ENCODE measurements at places on chromosomes 4 and X.
A peak's percentile ranks its signal among the peaks of the same experiment; 100 is the strongest.

DNA sequence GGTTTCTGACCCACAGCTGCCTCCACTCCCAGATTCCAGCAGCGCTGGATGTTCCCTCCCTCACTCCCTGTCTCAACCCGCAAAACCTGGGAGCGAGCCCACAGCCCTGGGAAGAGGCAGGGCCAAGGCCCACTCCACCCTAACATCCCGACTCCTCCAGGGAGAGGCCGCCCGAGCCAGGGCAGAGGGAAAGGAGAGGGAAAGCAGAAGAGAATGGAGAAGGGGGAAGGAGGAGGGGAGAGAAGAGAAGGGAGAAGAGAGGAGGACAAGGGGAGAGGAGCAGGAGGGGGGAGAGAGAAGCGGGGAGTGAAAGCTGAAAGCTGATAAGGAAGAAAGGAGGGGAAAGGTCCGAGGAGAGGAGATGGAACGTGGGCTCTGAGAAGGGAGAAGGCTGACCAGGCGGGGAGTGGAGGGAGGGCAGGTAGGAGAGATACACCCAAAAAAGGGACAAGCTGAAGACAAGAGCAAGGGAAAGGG lies 120.2 kb upstream of the PJA1 start:
- no peak for DNase-seq

GRCh38 chrX:105876658-105877057 lies 54.3 kb downstream of the NRK start:
- no peak for DNase-seq

- no peak for DNase-seq
These were observed 575 bp downstream of the SLC25A6 start for GRCh38 chrX:1391370-1391706.

GRCh38 chrX:122421434-122422121 lies 762.5 kb upstream of the GRIA3 start:
- no peak for DNase-seq

DNA sequence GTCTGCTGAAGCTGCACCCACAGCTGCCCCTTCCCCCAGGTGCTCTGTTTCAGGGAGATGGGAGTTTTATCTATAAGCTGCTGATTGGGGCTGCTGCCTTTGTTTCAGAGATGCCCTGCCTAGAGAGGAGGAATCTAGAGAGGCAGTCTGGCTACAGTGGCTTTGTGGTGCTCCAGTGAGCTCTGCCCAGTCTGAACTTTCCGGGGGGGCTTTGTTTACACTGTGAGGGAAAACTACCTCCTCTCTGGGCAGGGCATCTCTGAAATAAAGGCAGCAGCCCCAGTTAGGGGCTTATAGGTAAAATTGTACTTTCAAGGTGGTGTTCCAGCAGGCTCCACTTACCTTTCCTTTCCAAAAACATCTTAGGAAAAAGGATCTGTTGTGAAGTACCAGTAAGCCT lies 242.2 kb downstream of the SPRY1 start:
- DNase-seq, result no peak

DNA sequence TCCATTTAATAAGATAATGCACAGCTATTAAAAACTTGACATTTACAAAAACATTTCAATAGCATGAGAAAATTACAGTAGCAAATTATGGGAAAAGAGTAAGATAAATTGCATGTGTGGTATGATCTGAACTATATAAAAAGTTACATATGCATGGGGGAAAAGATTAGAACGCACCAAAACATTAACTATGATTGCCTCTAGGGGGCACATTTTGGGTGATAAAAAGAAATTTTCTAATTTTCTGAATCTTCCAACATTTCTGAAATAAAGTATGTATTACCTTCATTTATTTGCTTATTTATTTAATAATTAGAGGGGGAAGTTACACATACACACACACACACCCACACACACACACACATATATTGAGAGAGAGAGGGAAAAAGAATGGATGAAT lies 19.6 kb upstream of the KDM5C start:
- no peak for DNase-seq

DNA sequence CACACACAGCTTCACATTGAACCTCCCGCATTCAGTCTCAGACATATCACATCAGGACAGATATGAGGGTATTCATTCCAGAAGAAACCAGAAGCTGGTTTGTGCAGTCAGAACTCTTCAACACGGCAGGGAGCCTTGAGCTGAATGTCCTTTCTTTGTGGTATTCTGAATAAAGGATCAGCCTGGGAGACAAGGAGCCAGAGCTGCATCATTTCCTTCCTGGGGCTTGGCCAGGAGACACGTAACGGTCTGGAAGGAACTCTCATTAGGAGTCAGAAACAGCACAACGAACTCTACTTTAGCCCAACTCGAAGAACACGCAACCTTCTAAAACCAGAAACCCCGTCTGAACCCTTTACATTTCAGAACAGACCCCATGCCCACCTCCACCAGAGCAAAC lies 46.4 kb downstream of the KDR start:
- DNase-seq, result no peak

DNA sequence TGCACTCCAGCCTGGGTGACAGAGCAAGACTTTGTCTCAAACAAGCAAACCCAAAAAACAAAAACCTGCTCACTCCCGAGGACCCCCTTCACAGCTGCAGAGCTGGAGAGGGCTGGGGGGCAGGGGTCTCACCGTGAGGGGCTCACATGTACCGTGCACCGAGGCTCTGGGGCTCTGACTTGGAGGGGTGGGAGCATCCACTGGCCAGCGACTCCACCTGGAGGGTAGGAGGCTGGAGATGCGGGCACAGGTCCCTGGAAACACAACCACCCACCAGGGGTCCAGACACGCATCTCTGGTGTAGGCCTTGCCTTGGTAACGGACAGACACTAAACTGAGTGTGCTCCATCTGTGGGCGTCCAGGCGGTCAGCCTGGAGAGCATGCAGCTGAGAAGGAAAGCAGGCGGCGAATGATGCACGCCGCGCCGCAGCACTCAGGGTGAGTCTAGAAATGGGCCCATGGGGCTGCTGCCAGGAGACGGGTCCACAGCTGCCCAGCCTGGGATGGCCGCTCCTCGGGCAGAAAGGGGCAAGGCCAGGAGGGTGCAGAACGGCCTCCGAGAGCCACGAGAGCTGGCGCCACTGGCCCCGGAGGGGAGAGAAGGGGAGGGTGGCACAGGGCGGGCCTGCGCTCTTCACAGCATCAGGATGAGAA lies 26.1 kb downstream of the PPP2R3B start:
- no peak for DNase-seq

GRCh38 chr4:118085700-118086099 lies 51.4 kb downstream of the NDST3 start:
- DNase-seq, result no peak

GRCh38 chrX:49257846-49258748 lies 6.4 kb downstream of the FOXP3 start:
- no peak for DNase-seq

GRCh38 chr4:111880116-111880515 lies 265.1 kb upstream of the FAM241A start:
- DNase-seq, result no peak

DNA sequence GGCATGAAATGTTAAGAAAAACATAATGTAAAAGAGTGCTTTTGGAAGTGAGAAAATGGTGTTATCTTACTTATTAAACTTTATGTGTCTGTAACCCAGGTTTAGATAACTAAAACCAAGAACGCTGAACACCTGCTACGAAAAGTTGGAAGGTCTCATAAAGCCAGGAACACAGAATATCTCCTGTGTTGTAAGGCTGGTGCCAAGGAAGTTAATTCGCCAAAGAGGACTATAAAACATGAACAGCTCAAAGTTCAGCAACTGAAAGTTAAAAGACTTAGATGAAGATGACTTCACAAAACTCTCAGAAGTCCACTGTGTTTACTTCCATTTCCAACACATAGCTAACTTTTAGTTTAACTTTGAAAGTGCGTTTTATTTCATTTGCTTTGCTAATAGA lies 54.3 kb downstream of the GPRIN3 start:
- DNase-seq, result no peak

- no peak for DNase-seq
These were observed 63.6 kb downstream of the STARD8 start for GRCh38 chrX:68710870-68711576.

GRCh38 chr4:178306565-178306964 lies 864.3 kb upstream of the AGA start:
- DNase-seq, result no peak

DNA sequence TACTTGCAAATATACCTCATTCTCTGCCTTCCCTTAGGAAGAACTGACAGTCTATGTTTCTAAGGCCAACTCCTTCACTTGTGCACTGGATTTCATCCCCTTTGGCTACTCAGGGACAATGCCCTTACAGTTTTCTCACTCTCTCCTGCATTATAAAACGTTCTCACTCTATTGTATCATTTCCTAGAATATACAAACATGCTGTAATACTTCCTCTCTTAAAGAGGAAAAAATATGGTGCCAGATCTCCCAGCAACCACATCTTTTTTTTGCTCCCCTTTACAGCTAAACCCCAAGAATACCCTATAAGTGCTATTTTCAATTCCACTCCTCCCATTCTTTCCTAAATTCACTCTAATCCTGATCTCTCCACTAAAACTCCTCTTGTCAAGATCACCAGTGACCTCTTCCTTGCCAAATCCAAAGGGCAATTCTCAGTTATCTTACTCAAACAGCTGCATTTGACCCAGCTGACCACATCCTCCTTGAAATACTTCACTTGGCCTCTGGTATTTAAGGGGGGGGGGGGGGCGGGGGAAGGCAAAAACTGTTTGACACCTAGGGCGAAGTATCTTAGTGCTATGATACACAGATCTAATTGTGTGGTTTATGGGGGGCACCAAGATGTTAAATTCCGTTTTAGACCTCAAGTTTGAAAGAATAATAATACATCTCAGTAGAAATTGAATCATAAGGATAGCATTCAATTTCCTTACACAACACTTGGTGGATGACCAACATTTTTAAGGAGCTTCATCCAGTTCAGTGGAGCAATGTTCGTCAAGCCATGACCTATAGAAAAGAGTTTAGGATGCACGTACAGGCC lies 1.6 kb downstream of the RCHY1 start:
- DNase-seq, result peak; percentile 25

DNA sequence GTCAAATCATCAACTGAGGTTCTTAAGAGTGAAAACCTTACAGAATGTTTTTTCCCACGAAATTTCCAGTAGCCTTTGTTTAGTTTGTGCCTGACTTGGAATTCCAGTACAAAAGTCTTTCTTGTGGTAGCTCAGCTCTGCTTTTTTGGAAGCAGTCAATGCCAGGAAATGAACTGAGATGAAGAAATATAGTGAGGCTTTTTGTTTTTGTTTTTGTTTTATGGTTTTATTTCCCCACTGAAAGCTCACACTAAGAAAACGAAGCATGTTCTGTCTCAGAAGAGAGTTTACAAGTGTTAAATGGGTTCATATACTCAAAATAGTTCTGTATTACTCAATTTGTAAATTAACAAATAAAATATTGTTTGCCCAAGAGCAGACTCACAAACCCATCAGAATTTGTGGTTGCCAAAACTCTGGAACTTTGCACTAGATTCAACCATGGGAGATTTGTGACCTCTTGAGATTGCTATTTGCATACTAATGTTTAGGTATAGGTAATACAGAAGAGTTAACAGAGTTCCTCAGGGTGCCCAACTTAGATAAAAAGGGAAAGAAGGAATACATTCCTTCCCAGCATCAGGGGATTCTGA lies 1060.8 kb downstream of the FAT4 start:
- DNase-seq, result no peak

DNA sequence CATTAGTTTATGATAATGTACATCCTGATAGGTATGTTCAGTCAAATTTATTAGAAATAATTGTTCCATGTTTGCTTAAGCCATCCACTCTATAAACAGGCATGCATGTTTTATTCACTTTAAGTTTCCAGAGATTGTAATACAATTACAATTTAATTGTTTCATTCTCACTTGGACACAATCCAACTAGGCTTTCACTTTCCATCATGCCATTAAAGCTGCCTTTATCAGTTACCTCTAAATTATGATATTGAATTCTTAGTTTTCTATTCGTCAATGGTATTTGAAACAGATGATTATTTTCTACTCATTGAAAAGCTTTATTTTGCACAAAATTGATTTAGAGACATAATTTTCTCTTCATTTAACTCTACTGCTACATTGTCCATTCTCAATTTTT lies 1196.3 kb downstream of the RAPGEF2 start:
- no peak for DNase-seq

DNA sequence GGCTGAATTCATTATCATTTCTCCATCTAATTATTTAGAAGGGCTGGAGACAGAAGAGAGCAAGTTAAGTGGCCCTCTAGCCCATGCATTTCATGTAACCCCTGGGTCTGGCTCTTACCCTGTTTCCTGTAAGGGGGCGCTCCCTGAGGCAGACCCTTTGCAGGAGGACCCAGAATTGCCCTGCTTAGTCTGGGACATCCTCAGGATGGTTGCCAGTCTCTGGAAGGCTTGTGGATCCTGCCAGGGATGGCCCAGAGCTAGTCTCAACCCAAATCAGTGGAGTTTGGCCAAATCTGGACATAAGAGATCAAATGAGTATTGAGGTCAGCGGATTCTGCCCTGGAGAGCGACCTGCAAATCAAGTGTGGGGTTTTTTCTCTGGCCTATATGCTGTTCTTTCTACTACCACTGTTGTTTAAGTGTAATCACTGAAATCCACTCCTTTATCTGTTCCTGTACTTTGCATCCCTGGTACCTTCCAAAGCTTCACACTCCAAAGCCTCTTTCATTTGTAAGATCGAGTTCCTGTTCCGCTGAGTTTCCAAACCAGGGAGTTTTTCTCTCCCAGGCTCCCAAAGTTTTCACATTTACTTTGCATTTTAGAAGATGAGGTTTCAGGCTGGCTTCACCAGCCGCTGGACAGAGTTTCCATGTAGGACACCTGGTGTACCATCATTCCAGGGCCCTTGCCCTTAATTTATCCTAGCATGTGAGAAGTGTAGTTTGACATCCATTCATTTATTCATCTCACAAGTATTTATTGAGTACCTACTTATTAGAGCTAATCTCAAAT lies 6.3 kb downstream of the KLF3 start:
- DNase-seq, result no peak

DNA sequence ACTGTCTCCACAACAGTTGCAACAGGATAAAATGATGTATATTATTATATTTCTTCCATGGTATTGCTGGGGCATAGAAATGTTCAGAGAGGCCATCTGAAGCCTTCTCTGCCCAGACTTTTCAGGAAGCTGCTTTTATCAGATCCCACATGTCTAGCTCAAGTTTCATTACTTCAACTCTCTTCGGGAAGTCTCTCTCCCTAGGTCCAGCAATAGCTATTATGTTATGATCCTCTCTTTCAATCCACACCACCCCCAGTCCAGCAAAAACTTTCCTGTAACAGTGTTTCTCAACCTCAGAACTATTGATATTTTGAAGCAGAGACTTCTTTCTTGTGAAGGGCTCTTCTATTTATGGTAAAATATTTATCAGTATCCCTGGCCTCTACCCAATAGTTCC lies 44.9 kb downstream of the CXCL1 start:
- no peak for DNase-seq
